Inflammatory macrophage treated with lipopolysaccharide for 4 hours (primary cell): ENCODE measurements at places on chromosomes 1 and 21.

DNA sequence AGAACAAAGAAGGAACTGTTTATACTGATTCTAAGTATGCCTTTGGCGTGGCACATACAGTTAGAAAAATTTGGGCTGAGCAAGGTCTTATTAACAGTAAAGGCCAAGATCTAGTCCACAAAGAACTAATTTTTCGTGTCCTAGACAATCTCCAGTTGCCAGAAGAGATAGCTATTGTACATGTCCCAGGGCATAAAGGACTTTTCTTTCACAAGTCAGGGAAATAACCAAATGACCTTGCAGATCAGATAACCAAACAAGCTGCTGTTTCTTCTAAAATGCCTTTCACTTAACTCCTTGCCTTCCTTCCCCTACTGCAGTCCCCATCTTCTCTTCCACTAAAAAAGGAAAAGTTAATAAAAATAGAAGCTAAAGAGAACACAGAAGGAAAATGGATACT lies 4.0 kb downstream of the TEX50 start:
- no peak for DNase-seq

- no peak for DNase-seq
These were observed 33.6 kb downstream of the PBX1 start for GRCh38 chr1:164592634-164593033.

DNA sequence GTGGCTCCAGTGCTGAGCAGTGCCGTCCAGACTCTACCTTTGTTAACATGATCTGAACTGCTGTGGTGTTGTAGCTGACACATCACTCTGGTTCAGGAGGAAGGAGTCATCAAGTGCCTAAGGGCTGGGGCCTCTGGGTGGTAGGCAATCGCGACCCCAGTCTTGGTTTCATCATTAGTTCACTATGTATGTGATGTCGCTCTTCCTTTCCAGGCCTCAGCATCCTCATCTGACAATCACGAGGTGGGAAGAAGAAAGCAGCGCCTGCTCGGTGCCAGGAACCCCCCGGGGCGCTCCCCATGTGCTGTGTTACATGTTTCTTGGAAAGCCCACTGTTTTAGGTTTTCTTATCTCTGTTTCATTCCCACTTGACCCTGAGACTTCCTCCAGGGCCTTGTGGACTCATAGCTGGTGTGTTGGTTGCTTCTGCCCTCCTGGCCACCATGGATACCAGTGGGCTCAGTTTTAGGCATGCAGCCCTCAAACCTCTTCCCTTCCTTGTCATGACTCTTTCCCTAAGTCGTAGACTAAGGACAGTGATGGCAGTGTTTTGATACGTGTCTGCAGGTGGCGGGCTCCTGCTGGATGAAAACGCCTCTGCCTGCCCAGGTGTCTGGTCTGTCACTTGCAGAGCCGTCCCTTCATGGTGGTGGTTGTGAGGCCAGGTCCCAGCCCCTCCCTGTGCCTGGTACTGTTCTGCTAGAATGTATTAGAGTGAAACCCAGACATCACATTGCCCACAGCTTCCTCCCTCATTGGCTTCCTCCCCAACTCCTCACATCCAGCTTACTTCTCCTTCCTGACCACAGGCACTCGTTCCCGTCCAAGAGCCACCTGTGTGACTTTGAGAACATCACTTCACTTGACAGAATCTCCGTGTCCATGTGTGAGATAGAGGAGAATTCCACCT lies 17.2 kb upstream of the FOXO6 start:
- DNase-seq: no peak

GRCh38 chr1:160726498-160727315 lies 12.3 kb upstream of the SLAMF7 start:
- peak; percentile 88 for DNase-seq

DNA sequence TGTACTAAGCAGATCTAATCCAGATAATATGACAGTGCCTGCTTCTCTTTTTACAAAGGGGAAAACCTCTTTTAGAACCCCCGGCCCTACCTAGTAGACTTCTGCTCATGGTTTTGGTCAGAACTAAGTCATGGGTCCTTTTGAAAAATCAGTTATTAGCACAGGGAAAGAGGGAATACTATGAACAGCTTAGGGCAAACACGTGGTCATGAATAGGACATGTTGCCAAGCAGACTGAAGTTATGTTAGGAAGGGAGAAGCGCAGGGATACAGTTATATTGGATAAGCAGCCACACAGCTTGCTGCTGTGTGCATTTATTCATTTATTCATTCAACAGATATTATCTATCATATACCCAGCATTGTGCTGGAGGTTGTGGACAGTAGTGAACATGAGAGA lies 25.3 kb upstream of the IGSF3 start:
- no peak for DNase-seq

DNA sequence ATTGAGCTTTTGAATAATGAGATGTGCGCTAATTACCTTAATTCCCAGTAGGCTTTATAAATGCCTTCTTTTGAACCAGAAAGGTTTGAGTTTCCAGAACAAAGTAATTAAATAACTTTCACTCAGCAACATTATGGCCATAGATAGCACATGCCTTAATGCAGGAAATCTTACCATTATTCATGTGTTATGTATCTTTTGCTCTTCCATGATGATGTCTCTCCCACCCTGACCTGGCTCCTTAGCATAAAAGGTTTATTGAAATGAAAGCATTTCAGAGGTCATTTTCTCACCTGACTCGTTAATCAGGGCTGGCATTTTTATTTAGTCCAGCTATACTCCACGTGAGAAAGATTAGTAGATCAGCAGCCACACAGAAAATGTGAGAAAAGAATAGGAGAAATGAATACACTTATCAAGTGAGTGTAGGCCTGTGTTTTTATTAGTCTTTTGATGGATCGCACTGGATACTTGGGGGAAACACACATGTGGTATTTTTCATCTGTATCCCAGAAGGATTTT lies 180.2 kb downstream of the ATP6V1G3 start:
- no peak for DNase-seq

GRCh38 chr21:19785941-19786340 lies 1212.3 kb upstream of the NCAM2 start:
- no peak for DNase-seq

- peak; percentile 86 for DNase-seq
These were observed 2.1 kb upstream of the S100A9 start for GRCh38 chr1:153355445-153356071.

DNA sequence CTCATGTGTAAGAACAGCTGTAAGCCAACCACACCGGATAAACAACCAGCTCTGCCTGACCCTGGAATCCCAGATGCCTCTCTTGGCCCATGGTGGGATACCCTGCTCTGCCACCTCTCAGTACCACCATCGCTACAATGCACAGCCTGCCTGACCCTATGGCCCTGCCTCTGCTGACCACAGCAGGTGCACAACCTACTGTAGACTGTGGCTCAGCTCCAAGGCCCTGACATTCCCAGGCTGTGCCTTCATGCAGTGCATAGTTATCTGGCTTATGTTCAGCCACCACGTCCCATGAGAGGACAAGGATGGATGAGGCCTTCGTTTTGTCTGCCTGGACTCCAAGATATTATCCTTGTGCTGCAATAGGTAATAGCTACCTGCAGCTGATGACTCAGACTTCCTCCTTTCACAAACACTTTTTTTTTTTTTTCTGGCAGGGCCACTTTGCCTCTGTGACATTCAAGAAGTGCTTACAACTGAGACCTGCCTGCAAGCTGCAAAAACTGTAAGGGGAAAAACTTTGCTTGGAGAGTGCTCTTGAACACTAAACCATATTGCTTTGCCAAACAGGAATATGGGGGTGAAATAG lies 177.7 kb downstream of the URB2 start:
- no peak for DNase-seq

- no peak for DNase-seq
These were observed 211.4 kb upstream of the GREM2 start for GRCh38 chr1:240823357-240823756.

GRCh38 chr21:22880573-22880972 lies 1882.4 kb downstream of the NCAM2 start:
- DNase-seq: no peak

DNA sequence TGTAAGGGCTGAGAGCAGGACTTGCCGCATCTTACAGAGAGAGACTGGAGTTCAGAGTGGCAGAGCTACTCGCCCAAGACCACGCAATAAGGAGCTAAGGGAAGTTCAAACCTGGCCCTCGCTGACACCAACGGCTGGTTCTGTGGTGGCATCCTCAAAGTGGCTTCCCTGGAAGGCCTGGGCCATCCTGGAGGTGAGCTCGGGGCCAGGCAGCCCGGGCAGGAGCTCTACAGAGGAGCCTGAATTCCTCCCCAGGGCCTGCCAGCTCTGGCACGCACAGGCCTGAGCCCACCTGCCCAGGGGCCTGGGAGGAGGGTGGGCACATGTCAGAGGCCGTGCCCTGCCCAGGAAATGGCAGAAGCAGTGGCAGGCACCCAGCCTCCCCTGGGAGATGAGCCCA lies 68.6 kb downstream of the MEGF6 start:
- no peak for DNase-seq

- DNase-seq: no peak
These were observed 723.7 kb downstream of the RWDD3 start for GRCh38 chr1:95957748-95958147.

DNA sequence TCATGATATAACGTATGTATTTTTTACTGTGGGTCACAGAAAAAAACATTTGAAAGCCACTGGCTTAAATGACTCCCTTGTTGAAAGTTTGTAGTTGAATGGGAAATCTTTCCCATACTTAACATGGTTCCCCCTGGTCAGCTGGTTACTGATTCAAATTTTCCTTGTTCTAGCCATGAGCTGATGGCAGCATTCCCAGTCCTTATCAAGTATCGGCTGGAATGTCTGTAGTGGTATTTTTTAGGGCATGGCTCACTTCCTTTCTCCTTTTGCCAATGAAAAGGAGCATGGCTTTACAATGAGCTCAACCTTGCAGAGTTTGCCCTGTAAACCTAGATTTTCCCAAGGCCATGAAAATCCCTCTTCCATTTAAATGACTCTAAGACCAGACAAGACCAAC lies 55.7 kb downstream of the GIPC2 start:
- DNase-seq: no peak

GRCh38 chr1:222004784-222005183 lies 262.9 kb upstream of the DUSP10 start:
- DNase-seq: no peak

DNA sequence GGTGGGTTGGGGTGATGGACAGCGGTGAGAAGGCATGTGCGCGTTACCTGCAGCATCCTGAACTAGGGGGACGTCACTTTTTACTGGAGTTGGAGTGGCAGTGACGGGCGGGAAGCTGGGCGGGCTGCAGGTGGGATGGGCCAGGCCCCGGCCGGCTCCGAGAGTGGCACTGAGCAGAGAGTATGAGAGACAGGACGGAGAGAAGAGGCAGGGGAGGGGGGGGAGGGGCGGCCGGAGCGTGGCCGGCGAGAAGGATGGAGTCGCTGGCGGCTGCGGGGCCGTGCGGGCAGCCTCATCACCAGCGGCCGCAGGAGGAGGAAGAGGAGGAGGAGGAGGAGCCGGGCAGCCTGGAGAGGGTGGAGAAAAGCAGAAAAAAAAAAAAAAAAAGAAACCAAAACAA lies 154.5 kb downstream of the CASZ1 start:
- DNase-seq: no peak

DNA sequence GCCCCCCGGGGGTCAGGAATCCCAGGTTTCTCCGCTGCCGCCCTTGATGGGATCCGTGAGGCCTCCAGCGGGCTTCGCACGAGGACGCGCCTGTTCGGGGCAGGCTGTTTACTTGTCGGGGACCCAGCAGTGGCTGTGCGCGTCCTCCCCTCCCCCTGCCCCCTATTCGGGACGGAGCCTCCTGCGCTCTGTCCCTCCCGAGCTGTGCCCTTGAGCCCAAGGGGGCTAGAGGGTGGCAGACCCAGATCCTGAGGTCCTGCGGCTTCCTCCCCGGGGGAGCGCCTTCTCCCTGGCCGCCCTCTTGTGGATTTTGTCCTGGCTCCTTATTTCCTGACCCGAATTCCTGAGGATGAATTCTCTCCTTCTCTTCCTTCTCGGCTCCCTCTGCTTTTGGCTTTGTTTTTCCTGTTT lies 38.4 kb downstream of the PIK3CD start:
- no peak for DNase-seq

GRCh38 chr1:3586986-3587759 lies 24.1 kb downstream of the MEGF6 start:
- no peak for DNase-seq

DNA sequence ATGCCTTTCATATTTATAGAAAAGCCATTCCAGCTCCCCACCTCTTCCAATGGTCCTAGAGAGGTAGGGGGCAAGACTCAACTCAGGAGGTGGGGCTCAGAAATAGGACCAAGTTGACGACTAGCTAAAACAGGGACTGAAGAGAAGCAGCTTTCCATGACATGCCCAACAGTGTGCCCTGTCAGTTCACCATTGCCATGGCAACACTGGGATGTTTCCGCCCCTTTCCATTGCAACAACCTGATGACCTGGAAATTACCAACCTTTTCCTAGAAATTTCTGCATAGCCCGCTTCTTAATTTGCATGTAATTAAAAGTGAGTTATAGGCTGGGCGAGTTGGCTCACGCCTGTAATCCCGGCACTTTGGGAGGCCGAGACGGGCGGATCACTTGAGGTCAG lies 22.4 kb upstream of the INTS3 start:
- DNase-seq: no peak

DNA sequence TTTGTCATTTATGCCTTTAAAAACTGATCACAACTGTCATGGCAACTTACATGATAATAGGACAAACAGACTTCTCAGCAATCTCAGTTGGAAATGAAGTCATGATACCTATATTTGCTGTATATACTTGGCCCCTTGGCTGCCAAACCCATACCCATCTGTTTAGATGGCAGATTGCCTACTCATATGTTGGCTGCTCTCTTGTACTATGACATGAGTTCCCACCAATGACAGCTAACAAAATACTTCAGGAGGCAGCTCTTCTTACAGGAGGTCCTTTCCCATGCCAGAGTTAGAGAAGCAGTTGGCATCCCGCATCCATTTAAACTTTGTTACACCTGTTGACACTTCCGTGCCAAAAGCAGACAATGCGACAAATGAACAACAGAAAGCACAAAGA lies 603.1 kb upstream of the ADGRL2 start:
- DNase-seq: no peak

DNA sequence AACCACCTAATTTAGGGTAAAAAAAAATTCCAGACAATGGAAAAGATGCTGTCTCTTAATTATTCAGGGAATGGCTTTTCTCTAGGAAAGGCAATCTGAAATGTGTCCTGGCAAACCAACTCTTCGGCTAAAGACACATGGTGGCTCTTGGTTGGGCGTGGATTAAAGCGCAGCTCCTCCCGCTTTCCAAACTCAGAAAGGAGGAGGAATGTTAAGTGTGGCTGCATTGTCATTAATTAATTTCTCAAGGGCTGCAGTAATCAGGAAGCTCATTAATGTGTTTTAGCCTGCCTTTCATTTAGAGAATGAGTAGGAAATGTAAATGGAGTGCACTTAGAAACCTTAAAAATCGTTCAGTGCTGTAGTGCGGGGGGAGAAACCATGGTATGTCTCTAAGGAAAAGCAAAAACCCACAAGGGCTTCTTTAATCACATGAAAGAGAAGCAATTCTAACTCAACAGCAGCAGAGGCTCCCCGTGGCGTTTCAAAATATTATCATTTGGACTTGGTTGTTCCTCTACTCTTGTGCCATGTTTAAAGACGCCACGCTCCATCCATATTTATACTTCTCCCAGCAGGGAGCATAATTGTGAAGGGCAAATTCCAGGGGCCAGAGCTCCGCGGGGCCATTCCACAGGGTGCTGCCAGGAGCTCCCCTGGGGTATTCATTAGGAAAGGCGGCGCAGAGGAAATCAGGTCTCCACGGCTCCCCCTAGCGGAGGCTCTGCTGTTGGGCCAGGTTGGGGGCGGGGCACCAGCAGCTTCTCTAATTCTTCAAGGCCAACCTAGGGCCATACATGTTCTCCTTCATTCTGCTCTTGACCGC lies 91.9 kb upstream of the SSX2IP start:
- DNase-seq: peak; percentile 40
